ENCODE measurements at places on chromosomes 2 and 18.

GRCh38 chr2:150555611-150556356 is 68.3 kb upstream of the RND3 start:
- DNase-seq: no peak

GRCh38 chr2:53668624-53669026 is 99.0 kb upstream of the CHAC2 start:
- no peak for DNase-seq

DNA sequence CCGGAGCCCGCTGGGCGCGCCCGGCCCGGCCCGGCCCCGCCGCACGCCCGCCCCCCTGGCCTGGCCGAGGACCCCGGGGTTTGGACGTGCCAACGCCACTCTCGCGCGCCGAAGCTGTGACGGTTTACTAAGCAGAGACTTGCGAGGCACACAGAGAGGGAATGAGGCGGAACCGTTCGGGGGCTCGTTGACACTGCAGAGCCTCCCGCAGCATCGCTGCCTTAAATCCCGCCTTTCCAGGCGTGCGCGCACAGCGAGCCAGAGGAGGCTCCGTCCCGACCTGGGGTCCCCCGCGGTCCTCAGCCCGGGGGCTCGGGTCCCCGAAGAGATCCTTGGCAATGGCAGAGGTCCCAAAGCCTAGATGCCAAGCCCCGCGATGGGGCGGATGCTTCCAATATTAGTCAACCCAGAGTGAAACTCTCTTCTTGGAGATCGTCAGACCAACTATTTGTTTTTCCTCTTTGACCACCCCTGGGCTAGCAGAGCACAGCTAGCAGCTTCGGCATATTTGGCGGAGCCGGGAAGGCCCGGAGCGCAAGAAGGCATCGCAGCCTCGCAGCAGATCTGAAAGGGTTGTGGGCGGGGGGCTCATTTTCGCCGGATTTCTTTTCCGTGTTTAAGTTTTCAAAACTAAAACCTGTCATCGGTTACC is at the start of gene ZNF385B:
Gene ZNF385B, minus strand, starts transcription at position 197 of the 652 bp plus-strand sequence.
- DNase-seq: no peak

GRCh38 chr2:3712424-3712823 is 9.0 kb downstream of the DCDC2C start:
- DNase-seq: no peak

GRCh38 chr2:19490846-19491435 is 132.5 kb upstream of the OSR1 start:
- DNase-seq: no peak

GRCh38 chr18:2281086-2281485 is 290.2 kb downstream of the METTL4 start:
- no peak for DNase-seq

GRCh38 chr18:54956506-54956905 is 2.8 kb downstream of the CCDC68 start:
- DNase-seq: no peak

DNA sequence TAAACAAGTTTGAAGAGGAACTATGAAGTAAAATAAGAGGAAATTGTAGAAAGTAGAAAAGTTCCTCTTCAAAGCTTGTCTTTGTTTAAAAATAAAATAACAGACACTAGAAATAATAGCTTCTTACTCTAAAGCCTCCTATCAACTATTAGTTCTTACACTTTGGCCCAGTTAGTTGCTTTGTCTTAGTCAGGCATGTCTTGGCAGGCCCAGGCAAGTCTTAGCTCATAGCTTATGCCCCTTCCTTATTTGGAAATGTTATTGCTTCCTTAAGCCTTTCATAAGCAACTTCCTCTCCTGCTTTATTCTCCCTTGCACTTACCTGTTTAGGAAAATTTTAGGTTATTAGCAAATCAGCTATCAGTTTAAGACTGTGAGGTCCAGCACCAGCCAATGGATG is 950.6 kb upstream of the LRATD1 start:
- no peak for DNase-seq

DNA sequence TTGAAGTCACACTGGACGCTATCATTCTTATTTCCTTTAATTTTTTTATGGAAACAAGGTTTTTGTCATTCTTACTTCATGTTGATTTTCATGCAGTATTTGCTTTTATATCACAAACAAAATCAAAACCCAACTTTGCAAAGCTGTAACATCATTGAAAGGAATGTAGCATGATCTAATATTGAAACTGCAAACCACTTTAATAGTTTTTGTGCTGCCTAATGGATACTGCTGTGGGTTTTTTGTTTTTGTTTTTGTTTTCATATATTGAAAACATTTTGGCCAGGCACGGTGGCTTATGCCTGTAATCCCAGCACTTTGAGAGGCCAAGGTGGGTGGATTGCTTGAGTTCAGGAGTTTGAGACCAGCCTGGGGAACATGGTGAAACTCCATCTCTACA is 81.6 kb downstream of the MAP2 start:
- DNase-seq: no peak

GRCh38 chr2:156797832-156798231 is 361.7 kb downstream of the GPD2 start:
- no peak for DNase-seq

DNA sequence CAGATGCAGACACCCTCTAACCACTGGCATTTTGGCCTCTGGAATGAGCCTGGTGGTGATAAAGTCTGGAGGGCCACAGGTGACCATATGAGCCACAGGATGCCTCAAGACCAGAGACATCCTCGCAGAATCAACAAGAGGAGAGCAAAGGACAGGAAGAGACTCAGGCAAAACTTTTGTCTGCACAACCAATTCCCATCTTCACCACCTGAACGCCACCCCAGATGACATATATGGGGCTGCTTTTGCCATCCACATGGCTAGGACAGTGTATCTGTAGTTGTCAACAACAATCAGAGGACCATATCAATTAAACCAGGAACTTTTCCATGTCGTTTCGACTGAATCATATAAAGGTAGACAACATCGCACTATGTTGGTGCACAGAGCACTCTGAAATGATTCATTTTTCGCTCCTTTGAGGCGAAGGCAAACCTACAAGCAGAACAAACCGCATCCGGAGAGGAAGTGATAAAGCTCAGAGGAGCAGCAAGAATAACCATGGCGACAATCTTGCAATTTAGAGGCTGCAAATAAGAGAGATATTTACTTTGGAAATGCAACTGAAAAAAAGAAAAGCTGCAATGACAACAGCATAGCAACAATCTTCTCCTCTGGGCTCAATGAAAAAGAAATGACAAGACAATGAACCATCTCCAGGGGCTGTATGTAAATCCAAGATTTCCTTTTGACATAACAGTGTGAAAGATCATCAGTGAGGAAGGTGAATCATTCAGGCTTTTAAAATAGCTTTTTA is 204.5 kb downstream of the ARL4C start:
- no peak for DNase-seq

DNA sequence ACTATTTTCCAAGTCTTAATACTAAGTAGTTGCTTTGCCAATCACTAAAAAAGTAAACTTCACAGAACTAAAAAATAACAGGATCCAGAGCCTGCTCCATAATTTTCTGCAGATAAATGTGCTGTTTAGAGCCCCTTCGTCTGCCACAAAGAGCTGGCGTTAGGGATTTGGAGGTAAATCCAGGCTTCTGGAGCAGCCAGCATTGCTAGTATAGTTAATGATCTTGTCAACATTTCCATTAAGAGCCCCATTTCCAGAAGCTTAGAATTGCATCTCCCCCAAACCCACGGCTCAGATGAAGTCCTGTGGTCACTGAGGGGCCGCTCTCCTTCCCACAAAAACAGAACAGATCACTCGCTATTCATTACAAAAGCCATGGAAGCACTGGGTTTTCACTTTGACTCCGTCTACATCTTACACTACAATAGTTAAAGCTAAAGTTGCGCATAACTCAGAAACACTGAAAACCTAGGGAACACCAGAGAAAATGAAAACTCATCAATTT is 41.9 kb downstream of the ZNF516 start:
- DNase-seq: no peak

GRCh38 chr2:20490300-20491181 is 43.7 kb downstream of the RHOB start:
- DNase-seq: no peak

DNA sequence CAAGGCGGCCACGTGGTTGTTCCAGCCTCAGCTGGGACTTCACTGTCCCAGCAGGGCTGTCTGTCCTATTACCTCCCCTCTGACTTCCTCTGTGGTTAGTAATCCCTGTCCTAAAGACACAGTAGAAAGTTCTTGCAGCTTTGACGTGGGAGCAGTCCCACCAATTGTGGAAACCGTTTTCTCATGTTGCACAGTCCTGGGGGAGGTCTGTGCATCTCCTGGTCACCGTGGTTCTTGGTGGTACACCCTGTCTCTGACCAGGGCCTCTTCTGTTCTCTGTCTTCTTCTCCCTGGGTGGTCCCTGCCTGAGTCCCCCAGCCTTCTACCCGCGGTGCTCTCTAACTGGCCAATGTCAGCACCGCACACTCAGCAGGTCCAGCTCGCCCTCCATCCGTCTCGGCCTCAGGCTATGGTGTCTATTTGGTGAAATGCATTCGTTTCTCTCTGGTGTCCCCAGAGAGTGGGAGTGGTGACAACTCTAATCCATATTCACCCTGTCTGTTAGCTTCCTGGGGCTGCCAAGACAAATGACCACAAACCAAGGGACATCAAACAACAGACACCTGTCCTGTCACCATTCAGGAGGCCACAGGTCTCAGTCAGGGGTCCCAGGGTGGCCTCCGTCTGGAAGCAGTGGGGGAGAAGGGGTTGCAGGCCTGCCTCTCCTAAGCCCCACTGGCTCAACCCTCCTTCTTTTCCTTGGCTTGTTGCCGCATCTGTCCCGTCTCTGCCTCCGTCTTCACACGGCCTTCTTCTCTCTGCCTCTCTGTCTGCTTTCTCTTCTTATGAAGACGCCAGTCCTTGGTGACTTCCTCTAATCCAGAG is 99.8 kb downstream of the SH3BP4 start:
- no peak for DNase-seq

GRCh38 chr2:16952805-16953204 is 287.2 kb upstream of the CYRIA start:
- DNase-seq: no peak

GRCh38 chr2:102336502-102336945 is 19.1 kb upstream of the IL18R1 start:
- no peak for DNase-seq

DNA sequence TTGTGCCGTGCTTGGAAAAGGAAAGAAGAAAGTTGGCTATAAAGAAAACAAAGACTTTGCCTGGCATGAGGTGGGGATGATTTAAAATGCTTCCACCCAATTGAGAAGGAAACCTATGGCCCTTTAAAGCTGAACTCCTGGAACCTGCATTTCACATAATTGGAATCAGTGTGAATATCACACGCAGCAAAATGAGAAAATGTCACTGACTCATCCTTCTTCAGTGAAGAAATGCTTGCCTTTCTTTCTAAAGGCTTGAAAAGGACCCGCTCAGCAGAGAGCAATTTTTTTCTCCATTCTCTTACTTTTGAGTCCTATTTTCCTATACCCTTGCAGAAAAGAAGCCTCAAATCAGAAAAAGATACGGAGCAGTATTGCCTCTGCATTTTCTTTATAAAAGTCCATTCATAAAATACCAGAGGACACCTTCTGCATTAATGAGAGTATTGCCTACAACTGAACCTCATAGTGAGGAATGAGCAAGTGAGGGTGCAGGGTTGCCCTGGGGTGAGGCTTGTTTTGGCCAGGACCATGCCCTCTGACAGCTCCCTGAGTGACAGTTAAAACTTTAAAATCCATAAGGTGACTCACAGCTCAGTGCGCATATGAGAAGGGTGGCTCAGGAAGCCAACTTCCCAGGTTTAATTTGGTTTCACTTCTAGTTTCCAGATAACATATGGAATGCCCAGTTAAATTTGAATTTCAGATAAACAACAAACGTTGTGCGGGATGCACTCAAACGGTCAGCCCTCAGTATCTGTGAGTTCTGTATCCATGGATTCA is 191.9 kb upstream of the GYPC start:
- no peak for DNase-seq

- DNase-seq: no peak
Measured at GRCh38 chr2:29769847-29770246, 151.5 kb downstream of the ALK start.

GRCh38 chr18:3256693-3257626 is 5.0 kb upstream of the MYL12B start:
- DNase-seq: no peak

DNA sequence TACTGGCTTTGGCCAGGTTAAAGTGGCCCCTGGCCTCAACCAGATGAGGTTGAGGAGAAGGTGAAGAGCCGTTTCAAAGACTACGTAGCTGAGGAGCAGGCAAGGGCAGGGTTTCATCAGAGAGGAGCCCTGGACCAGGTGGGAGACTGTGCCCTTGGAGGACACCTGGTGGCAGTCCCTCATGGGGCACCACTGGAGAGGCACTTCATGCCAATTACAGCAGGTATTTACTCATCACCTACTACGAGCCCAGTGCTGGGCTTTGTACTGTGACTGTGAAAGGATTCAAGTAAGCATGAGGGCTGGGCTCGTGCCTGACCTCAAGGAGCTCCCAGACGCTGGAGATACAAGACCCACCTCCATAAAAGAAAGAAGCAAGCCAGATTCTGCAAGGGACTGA is 37.6 kb downstream of the SMAD7 start:
- no peak for DNase-seq

- DNase-seq: no peak
Measured at GRCh38 chr2:121653035-121653434, 3.8 kb upstream of the CLASP1 start.

- no peak for DNase-seq
Measured at GRCh38 chr2:133553251-133553650, 15.0 kb downstream of the NCKAP5 start.

DNA sequence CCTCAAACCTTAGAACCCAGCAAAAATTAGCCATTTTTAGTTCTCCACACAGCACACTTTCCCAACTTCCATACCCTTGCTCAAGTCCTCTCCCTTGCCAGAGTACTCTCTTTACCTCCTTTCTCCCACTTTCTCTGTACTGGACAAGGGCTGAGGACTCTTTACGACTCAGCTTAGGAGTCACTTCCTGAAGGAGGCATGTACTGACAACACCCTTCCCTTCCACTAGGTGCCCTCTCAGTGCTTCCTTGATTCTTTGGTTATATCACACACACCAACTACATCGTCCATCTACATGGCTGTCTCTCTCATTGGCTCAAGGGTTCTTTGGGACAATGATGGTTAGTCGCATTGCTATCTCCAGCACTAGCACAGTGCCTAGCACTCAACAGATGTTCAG is 5.2 kb upstream of the C18orf63 start:
- DNase-seq: no peak

DNA sequence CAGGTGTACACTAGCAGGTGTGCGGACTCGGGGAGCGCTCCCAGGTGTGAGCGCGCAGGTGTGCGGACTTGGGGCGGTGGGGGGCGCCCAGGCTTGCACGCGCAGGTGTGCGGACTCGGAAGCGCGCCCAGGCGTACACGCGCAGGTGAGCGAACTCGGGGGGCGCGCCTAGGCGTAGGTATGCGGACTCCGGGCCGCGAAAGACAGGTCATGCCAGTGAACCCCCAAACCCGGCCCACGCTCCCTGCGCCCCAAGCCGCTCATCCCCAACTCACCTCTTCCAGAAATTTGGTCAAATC is 342 bp downstream of the CYB5A start:
- no peak for DNase-seq

GRCh38 chr2:6863792-6864191 is 1.9 kb downstream of the CMPK2 start:
- DNase-seq: no peak

DNA sequence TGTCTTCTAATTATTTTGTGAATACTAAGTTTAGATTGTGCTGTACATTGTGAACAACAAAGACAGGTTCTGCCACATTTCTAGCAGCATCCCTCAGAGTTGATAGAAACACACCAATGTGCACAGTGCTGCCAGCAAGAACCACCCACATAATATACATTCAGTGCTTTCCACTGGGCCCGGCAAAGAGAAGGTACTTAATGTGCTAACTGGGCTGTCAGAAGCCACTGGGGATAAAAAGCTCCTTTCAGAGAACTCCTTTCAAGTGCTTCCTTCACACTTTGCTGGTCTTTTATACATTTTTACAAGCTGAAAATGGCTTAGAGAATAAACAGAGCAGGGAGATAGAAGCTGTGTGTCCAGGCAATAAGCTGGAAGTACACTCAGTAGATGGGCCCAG is 58.0 kb upstream of the CAPN13 start:
- DNase-seq: no peak

Measured in stimulated activated CD8-positive, alpha-beta memory T cell treated with anti-CD3 and anti-CD28 coated beads, Interleukin-15, amount 100 ng/mL, for 24 hours (primary cell).